ENCODE measurements at places on chromosomes 4 and X.

GRCh38 chrX:54640736-54641135, 110.7 kb downstream of the GNL3L start:
- DNase-seq: no peak

DNA sequence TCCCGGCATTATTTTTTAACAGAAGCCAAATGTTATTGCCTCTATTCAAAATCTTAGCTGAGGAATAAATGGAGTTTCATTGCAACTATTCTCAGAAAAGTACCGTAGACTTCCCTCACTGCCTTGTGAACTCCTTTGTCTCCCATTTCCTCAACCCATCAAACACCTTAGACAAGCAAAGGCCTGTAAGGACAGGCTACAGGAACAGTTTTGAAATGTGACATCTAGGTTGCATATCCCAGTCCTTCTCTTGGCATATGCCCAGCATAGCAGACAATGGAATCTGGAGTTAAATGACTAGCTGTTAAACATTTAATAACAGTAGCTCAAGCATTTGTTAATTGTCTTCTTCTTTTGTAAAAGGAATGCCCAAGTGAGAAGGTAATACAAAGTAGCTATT, 1371.7 kb downstream of the STIM2 start:
- DNase-seq: no peak

DNA sequence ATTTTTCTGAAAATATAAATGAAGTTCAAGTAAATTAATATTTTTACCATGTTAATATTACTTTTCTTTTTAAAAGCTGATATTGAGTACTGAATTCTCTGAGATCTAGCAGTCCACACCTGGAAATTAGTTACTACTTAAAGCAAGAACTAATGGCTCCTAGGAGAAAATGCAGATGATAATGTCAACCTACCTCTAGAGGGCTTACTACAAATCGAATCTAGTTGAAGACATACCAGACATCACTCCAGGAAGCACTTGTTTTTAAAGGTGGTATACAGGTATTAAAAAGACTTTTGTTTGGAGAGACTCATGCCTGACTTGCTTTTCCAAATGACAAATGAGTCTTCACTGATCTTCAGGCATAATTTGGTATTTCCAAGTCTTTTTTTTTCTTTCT, 516.4 kb upstream of the BOD1L1 start:
- no peak for DNase-seq

DNA sequence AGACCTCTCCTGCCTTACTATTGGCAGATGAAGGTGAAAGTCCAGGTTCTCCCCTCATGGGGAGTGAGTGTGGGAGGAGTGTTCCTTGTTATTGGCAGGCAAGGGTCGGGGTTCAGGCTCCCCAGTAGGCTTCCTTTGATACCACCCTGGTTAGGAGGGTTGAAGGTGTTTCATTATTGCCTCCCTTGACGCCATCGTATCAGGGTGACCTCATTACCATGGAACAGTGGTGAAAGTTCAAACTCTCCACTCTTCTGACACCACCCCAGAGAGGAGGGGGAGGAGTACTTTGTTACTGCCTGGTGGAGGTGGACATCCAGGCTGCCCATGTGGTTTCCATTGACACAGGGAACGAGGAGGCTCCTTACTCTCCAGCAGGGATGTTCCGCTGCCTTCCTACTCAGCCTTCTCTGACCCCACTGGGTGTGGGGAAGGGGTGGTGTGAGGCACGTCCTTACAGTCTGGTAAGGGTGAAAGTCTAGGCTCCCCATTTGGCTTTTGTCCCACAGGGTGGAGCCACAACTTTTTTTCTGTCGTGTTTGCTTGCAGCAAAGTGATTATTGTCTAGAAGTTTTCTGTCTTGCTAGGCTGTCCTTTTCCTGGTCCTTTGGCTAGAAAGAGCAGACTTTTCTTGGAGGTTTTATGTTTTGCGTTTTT, 37.2 kb upstream of the USP9X start:
- DNase-seq: no peak

DNA sequence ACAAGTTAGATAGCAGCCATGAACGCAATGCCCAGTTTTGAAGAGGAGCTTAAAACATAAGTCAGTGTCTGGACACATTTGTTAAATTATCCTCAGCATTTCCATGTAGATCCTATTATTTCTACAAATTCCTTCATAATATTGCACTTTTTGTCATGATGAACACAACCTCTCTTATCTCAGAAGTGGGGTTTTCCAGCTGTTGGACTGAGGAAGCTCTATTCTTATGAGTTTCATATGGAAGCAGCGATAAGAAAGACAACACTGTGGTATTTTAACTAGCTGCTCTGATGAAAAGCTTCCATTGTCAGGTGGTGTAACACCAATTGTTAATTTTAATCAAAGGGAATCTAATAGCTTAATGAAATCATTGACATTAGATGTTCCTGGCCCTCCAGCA, 308.7 kb downstream of the GBA3 start:
- no peak for DNase-seq

DNA sequence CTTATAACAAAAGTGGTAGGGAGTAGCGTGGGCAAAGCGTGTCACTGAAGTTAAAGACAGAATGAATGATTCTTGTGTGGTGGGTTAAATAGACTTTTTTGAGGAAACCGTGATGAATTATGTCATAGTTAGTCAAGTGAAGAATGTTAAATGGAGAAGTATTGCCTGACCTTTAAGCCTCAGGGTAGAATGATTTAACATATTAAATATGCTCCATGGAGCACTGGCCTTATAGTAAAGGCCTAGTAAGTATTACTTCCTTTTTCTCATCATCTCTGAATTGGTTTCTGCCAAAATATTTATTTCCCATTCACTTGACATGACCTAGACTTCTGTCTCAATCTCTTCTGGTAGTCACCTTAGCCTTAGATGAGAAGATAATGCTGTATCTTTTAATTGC, 23.7 kb downstream of the MAGEB1 start:
- DNase-seq: no peak

GRCh38 chr4:60757986-60758680, 442.0 kb upstream of the ADGRL3 start:
- no peak for DNase-seq

- no peak for DNase-seq
These were observed 51.0 kb upstream of the PTPN13 start for GRCh38 chr4:86543080-86543479.

DNA sequence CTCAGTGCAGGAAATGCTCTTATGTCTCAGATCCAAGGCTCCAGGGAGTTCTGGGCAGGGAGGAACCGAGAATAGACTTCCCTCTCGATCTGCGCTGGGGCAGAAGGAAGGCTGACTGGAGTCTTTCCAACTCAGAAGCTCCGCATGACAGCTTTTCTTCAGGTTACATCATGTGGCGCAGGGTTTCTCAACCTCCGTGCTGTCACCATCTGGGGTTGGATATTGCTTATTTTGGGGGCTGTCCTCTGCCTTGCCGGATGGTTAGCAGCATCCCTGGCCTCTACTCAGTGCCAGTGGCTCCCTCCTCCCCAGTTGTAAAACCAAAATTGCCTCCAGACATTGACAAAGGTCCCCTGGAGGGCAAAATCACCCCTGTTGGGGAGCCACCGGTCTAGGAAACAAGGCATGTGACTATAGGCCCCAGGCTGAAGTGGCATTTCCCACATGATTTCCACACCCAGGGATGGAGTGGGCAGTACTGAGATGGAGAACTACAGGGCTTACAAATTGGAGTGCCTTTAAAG, 21.4 kb downstream of the REELD1 start:
- DNase-seq: no peak

GRCh38 chr4:86416081-86416480, 56.2 kb upstream of the MAPK10 start:
- no peak for DNase-seq

DNA sequence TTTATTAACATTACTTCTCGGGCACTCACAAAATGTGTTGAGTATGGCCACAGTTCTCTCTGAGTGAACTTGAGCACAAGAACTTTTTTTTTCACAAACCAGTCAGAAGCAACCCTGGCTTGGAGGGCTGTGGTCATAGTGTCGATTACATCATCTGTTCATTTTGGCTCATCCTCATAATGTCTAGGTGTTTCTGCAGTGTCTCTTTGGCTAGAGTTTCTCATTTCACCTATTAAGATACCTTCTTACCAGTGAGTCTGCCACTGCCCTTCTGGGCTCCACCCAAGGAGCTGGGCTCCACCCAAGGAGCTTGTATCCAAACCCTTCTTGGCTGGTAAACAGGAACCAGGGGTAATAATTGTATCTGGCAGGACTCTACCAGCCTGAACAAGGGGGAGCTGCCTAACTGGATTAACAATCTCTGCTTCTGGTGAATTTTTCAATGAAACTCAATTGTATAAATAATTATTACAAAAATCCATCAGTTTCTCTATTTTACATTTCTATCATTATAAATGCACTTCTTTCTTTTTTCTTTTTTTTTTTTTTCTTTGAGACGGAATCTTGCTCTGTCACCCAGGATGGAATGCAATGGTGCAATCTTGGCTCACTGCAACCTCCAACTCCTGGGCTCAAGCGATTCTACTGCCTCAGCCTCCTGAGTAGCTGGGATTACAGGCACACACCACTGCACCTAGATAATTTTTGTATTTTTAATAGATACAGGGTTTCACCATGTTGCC, 667.7 kb upstream of the SLIT2 start:
- DNase-seq: no peak

- DNase-seq: no peak
These were observed 1673.4 kb upstream of the PCDH7 start for GRCh38 chr4:29046781-29047180.

DNA sequence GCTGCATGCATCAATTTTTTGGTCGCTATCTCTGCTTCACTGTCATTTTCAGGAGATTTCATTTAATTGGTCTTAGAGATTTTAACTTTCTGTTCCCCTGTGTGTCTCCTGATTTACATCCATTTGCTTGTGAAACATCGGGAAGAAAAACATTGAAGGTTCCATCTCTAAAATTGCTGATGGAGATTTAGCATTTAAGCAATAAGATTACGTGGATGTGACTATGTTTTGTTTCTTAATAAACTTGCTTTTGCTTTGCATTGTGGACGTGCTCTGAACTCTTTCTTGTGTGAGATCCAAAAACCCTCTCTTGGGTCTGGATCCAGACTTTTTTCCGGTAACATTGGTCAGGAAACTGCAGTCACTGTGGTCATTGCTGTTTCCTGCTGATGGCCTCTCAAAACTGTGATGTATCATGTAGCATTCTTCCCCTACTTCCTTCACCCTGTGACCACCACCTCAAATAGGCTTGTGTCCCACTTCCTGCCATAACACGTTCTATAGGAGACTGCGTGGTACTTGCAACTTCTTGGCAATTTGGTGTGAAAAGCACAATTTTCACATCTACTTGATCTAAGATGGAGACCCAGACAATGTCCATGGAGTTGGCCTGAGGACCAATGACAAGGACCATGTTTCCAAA, 4.9 kb downstream of the CXCL2 start:
- no peak for DNase-seq

- no peak for DNase-seq
These were observed 15.0 kb downstream of the BOD1L1 start for GRCh38 chr4:13612569-13612968.

- DNase-seq: no peak
These were observed 39.3 kb downstream of the SCFD2 start for GRCh38 chr4:53326535-53326934.

DNA sequence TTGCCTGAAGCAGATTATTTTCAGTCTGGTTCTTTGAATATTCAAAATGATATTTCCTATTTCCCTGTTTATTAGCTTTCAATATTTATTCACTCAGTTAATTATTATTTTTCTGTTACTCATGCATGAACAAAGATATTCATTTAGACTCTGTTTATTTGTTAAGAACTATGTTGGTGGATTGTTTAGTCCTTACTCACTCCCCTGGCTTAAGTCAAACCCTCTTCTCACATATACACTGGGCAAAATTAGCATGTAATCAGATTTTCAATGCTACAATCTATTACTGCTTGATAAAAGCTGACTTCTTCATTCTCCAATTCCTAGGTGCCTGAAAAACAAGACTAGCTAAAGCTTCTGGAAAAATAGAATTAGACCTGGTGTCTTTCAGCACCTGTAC, 335.8 kb downstream of the FAT4 start:
- no peak for DNase-seq
